ENCODE measurements at places on chromosomes 4 and X.
A peak's percentile ranks its signal among the peaks of the same experiment; 100 is the strongest.

DNA sequence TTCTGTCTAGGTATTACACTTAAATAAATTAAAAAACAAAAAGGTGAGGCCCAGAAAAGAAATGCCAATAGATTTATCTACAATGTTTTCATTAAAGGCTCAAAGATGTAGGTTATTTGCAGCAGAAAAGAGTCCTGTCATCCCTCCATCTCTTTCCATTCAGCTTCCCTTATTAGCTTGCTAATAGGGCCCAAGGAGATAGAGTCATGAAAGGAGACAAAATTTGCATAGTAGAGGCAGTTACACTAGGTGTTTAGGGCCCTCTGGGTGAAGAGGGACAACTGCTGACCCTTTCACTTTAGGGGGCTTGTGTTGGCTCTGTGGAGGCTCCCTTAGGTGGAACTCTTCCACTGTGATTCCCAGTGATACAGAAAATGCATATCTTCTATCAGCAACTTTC lies 58.4 kb upstream of the TACR3 start:
- no peak for DNase-seq

DNA sequence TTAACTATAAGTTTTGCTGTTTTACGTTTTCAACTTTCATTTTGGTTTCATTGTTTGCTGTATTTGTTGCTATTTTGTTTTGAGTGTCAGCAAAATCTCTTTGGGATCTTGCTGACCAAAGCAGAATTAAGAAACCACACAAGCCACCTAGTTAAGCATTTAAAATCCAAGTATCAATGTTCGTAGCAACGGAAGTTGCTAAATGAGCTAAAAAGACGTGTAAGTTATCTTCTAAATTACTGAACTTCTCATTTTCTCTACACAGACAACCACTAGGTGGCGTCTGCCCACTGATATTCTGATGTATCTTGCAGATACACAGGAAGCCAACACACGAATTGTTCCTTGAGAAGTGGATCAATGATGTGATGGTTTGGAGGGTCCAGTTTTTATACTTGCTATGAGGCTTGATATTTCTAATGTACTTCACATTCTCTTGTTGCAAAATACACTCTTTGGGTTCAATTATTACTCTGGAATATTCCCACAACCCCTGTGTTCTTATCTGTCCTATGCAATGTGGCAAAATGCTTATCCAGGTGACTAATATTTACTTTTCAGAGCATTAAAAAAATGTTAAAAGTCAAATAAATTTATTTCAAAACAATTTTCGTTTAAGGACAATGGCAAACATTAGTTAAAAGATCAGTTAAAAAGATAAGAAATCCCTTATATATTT lies 250.5 kb downstream of the TECRL start:
- peak; percentile 39 for DNase-seq

GRCh38 chrX:132614297-132614696 lies 125.5 kb upstream of the MBNL3 start:
- DNase-seq: peak; percentile 21

GRCh38 chr4:5137927-5138326 lies 86.6 kb downstream of the STK32B start:
- DNase-seq: no peak

DNA sequence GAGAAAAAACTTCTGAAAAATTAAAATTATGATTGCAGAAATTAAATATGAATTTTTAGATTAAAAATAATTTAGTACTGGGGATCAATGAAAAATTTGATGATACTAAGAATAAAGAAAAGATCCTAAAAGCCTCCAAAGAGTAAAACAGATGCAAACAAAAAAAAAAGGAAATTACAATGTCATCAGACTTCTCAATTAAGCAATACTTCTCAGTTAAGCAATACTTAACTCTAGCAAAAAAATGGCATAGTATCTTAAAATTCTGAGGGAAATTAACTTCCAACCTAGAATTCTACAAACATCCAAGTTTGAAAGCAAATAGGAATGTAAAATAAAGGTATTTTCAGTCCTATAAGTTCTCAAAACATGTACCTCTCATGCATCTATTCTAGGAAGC lies 141.2 kb upstream of the INTU start:
- peak; percentile 2 for DNase-seq

DNA sequence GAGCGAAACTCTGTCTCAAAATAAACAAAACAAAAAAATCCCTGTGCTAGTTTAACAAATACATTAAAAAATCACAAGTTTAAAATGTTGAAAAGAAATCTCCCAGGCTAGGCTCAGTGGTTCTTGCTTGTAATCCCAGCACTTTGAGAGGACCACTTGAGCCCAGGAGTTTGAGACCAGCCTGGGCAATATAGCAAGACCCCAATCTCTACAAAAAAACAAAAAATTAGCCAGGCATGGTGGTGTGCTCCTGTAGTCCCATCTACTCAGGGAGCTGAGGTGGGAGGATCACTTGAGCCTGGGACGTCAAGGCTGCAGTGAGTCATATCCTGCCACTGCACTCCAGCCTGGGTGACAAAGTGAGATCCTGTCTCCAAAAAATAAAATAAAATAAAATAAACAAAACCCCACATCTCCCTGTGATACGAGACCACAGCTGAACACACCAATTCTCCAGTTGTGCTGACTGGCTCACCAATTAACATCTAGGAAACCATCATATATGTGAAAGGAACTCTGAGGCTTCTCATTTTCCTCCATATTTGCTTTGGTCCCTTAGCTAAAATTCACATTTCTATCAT lies 7.3 kb downstream of the RPS4X start:
- DNase-seq: peak; percentile 68

DNA sequence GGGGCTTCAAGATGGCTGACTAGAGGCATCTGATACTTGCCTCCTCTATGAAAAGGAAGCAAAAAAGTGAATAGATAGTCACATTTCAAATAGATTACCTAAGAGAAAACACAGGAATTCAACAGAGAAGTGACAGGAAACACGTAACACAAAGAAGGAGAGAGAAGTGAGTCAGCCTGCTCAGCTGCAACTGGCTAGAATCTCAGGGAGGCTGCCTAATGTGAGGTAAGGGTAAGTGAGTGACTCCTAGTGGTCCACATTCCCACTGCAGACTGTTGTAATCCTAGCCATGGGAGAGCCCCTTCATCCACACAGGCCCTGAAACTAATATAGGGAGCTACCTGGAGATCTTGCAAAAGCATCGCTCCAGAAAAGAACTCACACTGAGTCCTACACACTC lies 179.2 kb downstream of the SLC7A11 start:
- DNase-seq: no peak

DNA sequence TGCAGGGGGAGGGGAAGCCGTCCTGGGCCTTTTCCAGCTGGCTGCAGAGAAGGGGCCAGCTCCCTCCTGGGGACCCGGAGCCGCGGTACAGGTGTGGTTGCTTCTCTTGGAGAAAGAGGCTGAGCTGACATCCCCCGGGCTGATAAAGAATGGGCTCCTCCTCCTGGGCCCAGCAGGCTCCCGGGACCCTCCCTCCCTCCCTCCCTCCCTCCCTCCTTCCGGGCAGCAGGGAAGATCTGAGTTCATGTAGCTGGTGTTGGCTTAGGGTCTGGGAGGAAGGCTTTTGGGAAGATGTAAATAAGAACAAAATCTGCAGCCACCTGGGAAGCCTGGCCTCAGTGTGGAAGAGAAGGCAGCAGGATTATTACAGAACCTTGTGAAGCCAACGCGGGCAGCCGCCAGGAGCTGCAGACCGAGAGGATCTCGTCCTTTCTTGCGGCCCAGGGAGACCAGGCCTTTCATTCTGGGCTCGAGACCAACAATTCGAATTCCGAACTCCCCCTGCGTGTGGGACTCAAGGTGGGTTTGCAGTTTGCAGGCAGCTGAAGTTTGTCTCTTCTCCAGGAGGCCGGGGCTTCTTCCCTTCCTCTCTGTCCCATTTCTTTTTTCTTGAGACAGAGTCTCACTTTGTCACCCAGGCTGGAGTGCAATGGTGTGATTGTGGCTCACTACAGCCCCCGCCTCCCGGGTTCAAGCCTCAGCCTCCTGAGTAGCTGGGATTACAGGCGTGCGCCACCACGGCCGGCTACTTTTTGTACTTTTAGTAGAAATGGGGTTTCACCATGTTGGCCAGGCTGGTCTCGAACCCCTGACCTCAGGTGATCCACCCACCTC lies at the start of gene PLCXD1:
Gene PLCXD1 (plus strand): TSS at position 216 of the 834 bp plus-strand sequence. CDS start 2,807 bp downstream, outside the sequence.
- DNase-seq: peak; percentile 77

DNA sequence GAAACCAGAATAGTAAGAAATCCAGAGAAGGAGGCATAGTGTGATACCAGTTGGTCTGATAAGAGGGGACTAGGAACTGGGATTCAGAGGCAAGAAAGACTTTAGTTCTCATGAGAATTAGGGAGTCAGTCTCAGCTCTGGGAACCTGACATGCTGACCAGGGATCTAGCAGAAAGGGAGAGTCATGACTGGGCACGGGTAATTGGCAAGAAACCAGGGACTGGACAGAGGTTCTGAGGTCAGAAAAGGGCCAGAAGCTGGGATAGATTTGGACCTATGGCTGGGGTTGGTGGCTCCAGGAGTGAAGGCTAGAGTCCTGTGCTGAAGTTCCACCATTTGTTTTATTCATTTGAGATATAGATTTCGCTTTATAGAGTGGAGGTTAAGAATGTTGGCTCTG lies 110.2 kb upstream of the C1GALT1C1 start:
- DNase-seq: no peak

DNA sequence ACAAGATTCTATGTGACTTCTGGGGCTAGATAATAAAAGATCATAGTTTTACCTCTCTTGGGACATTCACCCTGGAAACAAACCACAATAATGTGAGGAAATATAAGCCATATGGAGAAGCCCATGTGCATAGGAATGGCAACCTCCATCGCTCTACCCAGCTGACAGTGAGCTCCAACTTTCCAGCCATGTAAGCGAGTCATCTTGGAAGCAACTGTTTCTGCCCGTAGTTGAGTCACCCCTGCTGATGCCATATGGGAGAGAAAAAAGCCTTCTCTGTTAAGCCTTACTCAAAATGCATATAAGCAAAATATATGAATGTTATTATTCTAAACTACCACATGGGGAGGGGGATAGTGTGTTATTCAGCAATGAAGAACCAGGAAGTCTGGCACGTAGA lies 31.4 kb upstream of the RELL1 start:
- DNase-seq: peak; percentile 40

DNA sequence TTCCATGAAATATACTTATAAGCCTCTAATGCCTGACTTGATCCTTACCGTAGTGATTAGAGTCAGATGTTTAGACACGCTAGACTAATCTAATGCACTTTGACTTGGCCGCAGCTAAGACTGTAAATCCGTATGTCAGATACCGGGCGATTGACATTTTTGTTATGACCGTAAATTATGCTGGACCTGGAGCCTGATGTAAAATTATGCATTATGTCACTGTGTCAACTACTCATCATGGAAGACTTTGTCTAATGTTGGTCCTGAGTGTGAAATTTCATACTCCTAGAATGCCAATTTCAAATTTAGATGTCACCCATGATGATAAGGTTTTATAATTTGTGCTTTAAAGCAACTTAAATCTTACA lies 123.6 kb upstream of the LIMCH1 start:
- DNase-seq: peak; percentile 8

GRCh38 chrX:130105244-130105643 lies 5.1 kb downstream of the ELF4 start:
- peak; percentile 45 for DNase-seq
